ENCODE measurements at places on chromosomes 1 and 21.

GRCh38 chr21:46482846-46483231 is 24.1 kb downstream of the DIP2A start:
- DNase-seq, result no peak

DNA sequence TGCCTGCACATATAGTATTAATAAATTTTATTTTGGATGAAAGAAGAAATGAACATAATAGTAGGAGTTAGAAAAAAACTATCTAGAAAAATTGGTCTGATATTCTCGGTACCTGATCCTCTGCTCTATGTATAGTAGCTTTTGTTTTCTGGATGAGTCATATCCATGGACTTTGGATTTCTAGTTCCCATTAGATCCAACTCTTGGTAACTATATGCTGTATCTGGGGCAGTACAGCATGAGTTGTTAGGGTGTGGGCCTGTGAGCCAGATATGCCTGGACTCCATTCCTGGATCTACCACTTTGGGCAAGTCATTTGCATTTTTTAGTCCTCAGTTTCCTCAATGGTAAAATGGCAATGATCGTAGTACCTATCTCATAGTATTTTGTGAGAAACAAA is 372.2 kb upstream of the PKN2 start:
- no peak for DNase-seq

- no peak for DNase-seq
These were observed 201.0 kb downstream of the S1PR1 start for GRCh38 chr1:101437800-101438199.

GRCh38 chr21:41010101-41010435 is 157.9 kb upstream of the BACE2 start:
- DNase-seq, result no peak

Measured in activated T-cell treated with anti-CD3 and anti-CD28 coated beads for 24 hours (primary cell).